ENCODE measurements at places on chromosomes 2 and 18.

DNA sequence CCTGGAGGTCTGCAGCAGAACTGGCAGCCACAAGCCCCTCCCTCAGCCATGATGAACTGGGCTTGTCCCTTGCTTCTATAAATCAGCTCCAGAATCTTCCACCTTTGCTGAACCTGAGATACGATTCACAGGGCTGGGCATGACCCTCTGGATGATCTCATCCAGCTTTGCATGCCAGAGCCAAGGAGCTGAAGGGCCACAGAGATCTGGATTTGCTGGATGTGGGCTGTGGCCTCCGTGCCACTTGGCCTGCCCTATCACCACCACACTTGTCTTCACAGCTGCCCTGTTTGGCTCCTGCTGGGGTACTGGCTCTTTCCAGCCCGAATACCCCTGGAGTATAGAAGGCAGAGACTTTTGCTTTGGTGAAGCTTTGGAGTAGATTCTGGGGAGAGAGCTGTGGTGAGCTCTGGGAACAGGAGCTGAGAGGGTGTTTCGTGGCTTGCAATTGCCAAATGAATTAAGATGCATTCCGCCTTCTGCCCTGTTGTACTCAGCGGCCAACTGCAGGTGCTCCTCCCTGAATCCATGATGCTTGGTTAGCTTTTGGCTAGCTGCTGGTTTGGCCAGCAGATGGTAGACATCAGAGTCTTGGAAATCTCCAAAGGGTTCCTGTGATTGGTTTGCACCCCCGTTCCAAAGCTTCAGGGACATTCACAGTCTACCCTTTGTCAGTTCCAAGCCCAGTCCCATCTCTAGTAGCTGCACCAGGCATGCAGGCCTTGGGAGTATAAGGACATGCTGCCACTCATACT, 30.9 kb upstream of the GIGYF2 start:
- no peak for DNase-seq

DNA sequence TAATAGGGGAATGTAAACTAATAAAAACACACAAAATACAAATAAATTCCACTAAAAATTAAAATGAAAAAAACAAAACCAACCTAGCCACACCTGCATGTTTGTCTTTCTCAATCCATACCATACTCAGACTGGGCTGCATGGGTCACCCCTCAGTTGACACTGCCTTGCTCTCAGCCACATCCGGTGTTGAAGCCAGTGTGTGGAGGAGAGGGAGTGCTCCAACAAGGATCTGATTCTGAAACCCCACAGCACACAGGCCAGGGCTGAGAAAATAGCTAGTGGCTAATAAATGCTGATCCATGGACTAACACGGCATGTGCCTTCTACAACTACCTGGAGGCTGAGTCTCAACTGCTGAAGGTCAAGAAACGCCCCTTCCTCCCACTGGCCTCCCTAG, 13.7 kb downstream of the RND3 start:
- no peak for DNase-seq

- no peak for DNase-seq
Observed at GRCh38 chr18:79620576-79621165, 58.9 kb upstream of the CTDP1 start.

DNA sequence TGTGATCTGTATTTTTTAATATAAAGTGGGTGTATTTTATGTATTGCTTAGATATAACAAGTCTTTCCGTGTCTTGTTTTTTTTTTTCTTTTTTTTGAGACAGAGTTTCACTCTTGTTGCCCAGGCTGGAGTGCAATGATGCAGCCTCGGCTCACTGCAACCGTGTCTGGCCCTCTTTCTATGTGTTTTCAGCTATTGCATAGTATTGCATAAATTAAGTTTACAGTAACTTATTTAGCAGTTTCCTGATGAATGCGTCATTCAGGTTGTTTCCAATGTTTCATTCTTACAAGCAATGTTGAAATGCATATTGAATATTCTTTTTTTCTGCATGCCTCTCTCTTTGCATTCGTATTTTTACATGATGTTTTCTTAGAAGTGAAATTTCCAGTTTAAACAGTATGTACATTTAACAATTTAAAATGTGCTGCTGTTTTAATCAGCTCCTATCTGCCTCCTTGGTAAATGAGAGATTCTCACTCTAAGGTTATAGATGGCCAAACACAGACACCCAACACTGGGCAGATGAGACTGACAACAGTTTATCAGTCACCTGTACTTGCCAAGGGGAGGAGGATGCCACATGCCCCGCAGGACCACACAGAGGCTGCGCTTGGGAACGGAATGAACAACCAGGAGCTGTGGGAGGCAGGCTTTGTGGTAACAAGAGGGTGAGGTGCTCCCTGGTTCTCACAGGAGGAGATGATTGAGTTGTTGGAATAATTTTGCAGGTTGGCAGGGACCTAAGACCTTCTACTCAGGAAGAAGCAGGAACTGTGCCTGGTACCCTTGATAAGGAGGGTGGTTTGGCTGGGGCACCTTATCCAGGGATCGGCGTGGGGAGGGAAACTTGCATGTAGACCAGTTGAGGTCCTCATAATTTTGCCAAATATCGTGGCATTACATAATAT, 7.5 kb downstream of the SLC9A4 start:
- DNase-seq = no peak

GRCh38 chr2:101753720-101754490, 56.4 kb downstream of the MAP4K4 start:
- no peak for DNase-seq

- no peak for DNase-seq
Observed at GRCh38 chr2:126909366-126909765, 10.7 kb downstream of the TEX51 start.

DNA sequence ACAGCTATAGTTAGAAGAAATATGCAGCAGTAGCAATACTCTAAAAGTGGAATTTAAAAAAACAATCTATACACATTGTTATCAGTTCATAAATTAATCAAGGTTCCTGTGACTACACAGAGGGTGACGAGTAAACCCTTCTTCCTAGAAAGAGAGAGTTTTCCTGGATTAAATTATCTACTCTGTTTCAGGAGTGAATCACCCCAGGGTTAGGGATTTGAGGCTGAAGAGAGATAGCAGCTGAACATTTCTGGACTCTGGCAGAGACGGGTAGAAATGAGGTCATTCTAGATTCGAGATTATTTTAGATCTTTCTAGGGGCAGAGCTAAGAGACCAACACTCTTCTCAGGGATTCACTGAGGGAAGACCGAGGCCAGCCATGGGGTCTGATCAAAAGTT, 38.8 kb upstream of the PMAIP1 start:
- DNase-seq = no peak

DNA sequence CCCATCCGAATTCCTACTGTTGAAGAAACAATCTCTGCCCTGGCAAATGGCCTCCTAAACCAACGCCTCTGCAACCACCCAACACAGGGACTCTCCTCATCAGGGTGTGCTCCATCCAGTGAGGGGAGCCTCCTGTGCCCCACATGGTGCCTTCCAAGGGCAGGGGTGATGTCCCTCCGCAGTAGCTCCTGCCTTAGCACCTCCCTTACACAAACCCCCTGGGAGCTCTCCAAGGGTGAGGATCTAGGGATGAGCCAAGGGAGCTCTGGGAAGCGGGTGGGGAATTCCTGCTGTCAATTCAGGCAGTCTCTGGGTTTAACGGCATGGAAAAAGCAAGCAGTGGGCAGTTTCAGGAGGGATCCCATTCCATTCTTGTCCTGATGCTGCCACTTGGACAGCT, 3.8 kb downstream of the GALNT14 start:
- DNase-seq = no peak

GRCh38 chr2:236642125-236642524, 72.5 kb downstream of the ACKR3 start:
- DNase-seq = no peak

GRCh38 chr18:48193521-48194492, 215.4 kb downstream of the ZBTB7C start:
- no peak for DNase-seq

GRCh38 chr2:12318427-12319057, 398.2 kb upstream of the TRIB2 start:
- DNase-seq = no peak

DNA sequence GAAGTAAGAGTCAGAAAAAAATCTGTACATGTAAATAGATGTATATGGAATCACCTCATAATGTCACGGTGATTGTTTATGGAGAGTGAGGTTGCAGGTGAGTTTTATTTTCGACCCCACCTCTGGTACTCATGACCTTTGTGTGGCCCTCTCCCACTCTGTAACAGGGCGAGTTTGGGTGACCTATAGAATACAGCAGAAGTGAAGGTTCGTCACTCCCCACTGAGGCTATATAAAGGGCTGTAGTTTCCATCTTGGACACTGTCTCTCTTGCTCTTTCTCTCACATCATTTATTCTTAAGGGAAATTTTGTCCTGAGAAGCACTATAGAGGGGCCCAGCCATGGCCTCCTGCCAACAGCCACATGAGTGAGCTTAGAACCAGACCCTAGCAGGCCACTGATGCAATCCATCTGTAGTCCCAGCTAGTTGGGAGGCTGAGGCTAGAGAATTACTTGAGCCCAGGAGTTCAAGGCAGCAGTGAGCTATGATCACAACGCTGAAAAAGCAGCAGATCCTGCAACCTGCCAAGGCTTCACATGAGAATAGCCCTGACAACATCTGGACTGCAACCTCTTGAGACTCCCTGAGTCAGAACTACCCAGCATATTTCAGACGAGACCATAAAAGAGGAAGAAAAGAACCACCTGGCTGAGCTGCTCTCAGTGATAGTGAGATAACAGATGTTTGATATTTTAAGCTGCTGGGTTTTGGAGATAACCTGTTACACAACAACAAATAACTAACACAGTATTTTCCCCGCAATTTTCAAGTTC, 74.3 kb upstream of the SLC1A4 start:
- DNase-seq = no peak

DNA sequence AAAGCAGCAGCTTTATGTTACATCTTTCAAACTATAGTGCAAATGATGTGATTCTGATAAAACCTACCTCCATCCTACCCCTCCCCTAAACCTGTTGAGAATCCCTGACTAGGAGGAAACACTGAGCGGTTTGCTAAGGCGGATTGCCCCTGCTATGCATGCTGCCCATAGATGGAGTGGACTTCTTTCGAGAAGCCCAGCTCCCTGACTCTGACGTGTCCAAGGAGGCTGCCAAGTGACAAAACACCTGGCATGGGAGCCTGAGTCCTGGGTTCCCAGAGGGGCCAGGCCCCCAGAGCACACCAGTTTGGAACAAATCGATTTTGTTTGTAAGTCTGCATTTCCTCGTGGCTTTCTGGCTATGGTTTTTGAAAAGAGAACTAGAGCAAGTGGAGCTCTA, 1.4 kb upstream of the UXS1 start:
- DNase-seq = no peak
